ENCODE measurements at places on chromosomes 5 and 9.

DNA sequence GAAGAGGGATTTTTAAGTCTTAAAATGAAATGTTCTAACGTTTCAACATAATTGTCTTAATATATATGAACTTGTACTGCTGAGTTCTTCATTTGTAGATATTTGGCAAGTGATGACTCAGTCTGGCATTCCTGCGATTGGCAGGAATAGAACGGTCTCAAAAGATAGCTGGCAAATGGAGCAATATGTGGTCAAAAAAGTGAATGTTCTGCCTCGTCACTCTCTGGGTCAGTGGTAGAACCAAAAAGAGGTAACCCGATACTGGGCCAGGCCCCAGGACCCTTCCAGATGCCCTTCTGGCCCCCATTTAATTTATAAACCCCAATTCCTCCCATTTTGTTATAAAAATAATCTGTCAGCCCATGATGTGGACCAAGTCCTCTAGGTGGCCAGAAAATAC, 39.2 kb downstream of the ZNF366 start:
- DNase-seq = no peak

DNA sequence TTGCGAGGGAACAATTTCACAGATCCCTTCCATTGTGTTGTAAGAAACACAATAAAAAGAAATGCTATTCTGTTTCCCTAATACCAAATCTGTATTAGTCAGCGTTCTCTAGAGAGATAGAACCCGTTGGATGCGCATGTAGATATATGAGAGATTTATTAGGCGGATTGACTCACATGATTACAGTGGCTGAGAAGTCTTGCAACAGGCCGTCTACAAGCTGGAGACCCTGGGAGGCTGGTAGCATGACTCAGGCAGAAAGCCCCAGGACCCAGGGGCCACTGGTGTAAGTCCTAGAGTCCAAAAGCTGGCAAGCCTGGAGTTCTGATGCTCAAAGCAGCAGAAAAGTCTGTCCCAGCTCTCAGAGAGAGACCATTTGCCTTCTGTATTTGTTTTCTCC, 18.4 kb upstream of the IL17B start:
- no peak for DNase-seq

GRCh38 chr5:120803282-120803681, 339.2 kb downstream of the PRR16 start:
- DNase-seq = no peak

- DNase-seq = no peak
Measured at GRCh38 chr9:87435189-87435880, 62.3 kb upstream of the DAPK1 start.

DNA sequence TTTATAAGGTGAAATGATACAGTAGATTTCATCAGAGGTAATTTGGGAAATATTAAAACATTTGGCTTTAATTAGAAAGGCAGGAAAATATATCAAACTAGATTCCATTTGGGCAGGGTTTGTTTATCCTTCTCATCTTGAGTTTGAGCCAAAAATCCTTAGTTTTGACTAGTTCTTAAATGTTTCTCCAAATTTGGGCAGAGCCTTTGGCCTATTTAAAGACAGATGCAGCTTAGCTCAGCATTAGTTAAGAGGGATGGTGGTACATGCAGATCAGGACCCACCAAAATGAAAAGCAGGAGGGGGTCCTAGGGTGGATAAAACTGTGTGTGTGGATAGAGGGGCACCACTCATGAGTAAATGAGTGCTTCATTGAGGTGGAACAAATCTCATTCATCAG, 20.3 kb upstream of the ARRDC3 start:
- DNase-seq = no peak

DNA sequence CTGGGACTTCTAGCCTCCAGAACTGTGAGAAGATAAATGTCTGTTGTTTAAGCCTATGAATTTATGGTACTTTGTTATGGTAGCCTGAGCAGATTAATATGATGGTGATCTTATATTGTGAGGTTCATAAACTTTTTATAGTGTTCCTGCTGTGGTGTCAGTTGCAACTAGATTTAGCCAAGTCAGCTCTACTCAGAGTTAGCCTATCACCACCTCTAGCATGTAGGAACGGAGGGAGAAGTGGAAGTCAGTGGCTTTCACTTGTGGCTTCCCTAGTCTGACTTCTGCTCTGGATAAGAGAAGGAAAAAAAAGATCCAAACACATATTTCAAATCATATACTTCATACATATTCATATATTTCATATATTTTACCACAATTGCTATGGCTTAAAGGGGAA, 6.6 kb downstream of the POC5 start:
- DNase-seq = no peak
